NCI-H82 (cell line): ENCODE measurements at places on chromosomes 1 and 21.
A peak's percentile ranks its signal among the peaks of the same experiment; 100 is the strongest.

DNA sequence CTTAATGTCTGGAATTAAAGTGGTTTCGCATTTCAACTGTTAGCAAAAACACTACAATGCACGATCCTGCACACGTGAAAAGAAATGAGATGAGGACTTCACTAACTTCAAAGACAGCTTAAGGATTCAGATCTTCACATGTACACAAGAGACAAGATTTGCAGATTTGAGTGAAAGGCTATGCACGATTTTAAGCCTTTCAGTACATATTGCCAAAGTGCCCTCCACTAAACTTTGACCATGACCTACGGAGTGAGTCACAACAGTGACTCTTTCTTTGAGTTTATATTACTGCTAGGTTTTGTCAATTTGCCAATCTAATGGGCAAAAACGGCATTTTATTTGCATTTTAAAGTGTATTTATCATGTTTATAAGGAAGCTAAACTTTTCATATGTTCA is 41.2 kb upstream of the CR1L start:
- DNase-seq: no peak

- peak; percentile 40 for DNase-seq
Observed at GRCh38 chr21:38401191-38401926, 96.9 kb downstream of the ERG start.

DNA sequence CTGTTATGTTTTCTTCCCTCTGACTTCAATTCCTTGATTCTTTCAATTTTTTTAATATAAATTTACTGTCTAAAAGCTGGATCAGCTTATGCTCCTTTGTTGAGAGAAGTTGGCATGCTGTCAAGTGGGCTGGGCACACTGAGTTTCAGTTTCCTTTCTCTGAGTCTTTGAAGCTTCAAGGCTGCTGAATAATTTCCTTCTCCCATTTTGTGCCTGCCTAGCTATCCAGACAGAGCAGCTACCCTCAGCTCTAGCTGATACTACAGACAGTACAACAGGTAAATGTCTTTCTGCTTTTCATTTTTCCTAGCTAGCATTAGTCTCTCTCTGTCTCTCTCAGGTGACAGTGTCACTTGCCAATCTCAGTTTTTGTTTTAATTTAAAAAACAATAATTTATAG is at the start of gene IFI44:
IFI44 (plus strand) TSS at position 204 of the 400 bp plus-strand sequence. CDS start 365 bp downstream, outside the sequence.
- peak; percentile 35 for DNase-seq

GRCh38 chr1:179253286-179253972 is 24.0 kb upstream of the ABL2 start:
- DNase-seq: peak; percentile 52

DNA sequence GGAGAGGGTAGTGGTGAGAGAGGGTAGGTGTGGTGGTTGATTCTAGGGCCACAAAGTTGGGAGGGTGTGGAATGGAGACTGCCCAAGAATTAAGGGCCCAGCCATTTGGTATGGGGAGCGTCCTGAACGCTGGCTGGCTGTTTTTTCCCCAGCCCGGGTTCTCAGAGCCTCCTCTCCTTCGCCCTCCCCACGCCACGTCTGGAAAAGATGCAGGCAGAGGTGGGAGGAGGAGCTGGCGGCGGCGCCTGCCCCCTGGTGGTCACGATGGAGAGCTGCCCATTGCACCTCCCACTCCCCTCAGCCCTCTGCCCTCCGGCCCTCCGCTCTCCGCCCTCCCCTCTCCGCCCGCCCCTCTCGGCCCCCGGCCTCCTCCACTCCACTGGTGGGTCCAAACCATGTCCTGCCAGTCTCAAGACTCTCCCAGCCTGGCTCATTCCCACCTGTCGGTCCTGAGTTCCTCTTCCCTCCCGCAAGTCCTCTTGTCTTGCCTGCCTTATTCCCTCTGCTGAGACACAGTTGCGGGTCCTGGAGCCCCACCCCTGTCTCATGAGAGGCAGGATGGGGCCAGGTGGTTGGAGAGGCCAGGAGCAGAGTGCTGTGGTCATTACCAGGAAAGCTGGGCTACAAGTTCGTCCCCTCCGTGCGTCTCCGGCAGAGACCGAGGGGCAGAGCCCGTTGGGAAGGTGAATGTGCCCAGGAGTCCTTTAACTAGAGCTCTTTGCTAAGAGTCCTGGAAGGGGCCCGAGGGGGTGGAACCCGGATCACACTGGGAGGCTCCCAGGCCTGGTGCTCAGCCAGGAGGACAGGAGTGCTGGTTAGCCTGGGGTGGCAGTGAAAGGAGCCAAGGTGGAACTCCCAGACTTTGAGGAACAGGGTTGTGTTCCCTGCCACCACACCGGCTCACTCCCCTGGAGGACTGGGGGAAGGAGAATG is 22.6 kb downstream of the ETNK2 start:
- peak; percentile 90 for DNase-seq

- DNase-seq: no peak
Observed at GRCh38 chr1:31763671-31764311, 349 bp downstream of the ADGRB2 start.

GRCh38 chr1:147185432-147185831 is 13.2 kb upstream of the PRKAB2 start:
- DNase-seq: no peak
